ENCODE measurements at places on chromosomes 11 and 22. TPM values are rescaled to one million over a fixed set of nuclear protein-coding genes. Genes with fewer than 3 reads are reported as not detected.

The CNIH2 gene
- 8.4 TPM for total RNA-seq

The KCNQ1OT1 gene
- total RNA-seq, result 0.17 TPM

The FOXR1 gene
- total RNA-seq, result not detected

The HEPN1 gene
- total RNA-seq, result not detected

The RAD9A gene
- 7.3 TPM for total RNA-seq

The LUZP2 gene
- total RNA-seq, result 0.25 TPM

The C11orf52 gene
- total RNA-seq, result not detected

The SERPIND1 gene
- not detected for total RNA-seq

The RTN4RL2 gene
- total RNA-seq, result 0.64 TPM

The DEUP1 gene
- total RNA-seq, result not detected

The OR52N4 gene
- total RNA-seq, result not detected

The HEPHL1 gene
- not detected for total RNA-seq

The OLFML1 gene
- 0.33 TPM for total RNA-seq

The MISFA gene
- total RNA-seq, result 2.8 TPM

The GAL3ST1 gene
- not detected for total RNA-seq

The TPBGL gene
- not detected for total RNA-seq

The OR52A1 gene
- total RNA-seq, result not detected

The ACCSL gene
- total RNA-seq, result not detected

The RBFOX2 gene
- 55.3 TPM for total RNA-seq

The B3GAT1 gene
- total RNA-seq, result 2.2 TPM

The OR2AG1 gene
- not detected for total RNA-seq

The OSBP2 gene
- 2.8 TPM for total RNA-seq

The CCDC157 gene
- total RNA-seq, result 1.4 TPM

The CYTH4 gene
- total RNA-seq, result not detected

The GDPD5 gene
- total RNA-seq, result 6.8 TPM

The MRPL49 gene
- total RNA-seq, result 61.6 TPM

The OR2D2 gene
- total RNA-seq, result not detected

The PRR33 gene
- not detected for total RNA-seq

The OR6M1 gene
- total RNA-seq, result not detected

The BAIAP2L2 gene
- total RNA-seq, result not detected

The CARS1 gene
- total RNA-seq, result 110 TPM

The CARD18 gene
- not detected for total RNA-seq

The SAAL1 gene
- total RNA-seq, result 56.5 TPM

The KIF18A gene
- total RNA-seq, result 34.1 TPM
